ENCODE measurements at places on chromosomes 4 and X.

- DNase-seq = no peak
Observed at GRCh38 chr4:150580306-150580705, 1.6 kb upstream of the MAB21L2 start.

GRCh38 chr4:133186845-133187244, 37.8 kb downstream of the PCDH10 start:
- DNase-seq = no peak

DNA sequence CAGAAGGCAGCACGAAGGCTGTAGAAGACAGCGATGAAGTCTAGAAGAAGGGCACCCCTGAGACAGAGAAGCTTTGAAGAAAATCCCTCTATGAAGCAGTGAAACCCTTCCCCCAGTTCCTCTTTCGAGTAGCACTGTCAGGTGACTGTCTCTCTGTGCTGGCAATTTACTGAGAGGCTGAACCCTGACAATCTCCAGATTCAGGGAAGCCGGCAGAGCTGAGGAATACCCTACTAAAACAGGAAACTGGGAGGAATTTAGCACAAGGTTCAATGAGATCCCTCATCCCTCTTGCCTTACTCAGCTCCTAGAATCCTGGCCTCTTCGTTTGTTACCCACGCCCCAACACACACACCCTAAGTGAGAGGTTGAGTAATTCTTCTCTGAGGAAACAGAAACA, 239.7 kb upstream of the NOCT start:
- DNase-seq = no peak

DNA sequence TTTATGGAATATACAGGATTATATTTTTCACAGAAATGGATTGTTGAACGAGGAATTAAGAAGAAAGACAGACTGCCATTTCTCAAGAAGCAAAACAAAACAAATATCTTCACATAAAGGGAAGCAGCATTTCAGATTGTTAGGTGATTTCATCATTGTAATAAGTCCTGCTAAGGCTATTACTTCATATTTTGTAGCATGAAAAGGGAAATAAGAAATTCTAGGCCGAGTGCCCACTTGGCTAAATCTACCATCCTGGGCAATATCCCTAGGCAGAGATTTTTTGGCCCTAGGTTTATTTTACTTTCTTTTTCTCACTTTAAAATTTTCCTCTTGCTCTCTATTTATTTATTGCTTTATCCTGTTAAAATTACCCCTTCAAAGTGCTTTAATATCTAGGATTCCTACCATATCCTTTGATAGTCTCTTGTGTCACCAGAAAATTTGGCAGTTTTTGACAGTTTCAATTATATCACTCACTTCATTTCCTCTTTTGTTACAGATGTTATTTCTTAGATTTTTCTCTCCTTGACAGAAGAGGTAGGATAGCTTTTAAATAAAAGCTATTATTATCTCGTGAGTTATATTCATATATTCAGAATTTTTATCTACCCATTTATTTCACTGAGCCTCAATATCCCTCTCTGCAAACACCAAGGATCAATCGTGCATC, 142.3 kb downstream of the PDGFC start:
- DNase-seq = no peak

GRCh38 chrX:72081605-72082320, 50.0 kb downstream of the RTL5 start:
- no peak for DNase-seq

- no peak for DNase-seq
Observed at GRCh38 chrX:153475271-153475670, 4.9 kb upstream of the HAUS7 start.

DNA sequence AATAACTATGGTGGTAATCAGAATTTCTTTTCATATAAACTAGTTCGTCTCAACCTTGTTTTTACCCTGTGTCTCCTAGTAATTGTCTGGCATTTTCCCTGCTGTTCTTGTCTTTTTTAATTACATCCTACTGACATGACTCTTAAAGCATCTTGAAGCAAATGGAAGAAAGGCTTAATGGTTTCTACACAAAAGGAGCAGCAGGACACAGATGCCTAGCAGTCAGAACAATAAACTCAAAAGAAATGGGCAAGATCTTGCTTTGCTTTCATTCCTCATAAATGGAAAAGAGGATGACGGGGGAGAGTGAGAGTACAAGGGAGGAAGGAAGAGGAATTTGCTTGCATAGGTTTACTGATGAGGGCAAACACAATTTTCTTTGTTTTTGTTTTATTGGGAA, 293.2 kb upstream of the EMCN start:
- no peak for DNase-seq

DNA sequence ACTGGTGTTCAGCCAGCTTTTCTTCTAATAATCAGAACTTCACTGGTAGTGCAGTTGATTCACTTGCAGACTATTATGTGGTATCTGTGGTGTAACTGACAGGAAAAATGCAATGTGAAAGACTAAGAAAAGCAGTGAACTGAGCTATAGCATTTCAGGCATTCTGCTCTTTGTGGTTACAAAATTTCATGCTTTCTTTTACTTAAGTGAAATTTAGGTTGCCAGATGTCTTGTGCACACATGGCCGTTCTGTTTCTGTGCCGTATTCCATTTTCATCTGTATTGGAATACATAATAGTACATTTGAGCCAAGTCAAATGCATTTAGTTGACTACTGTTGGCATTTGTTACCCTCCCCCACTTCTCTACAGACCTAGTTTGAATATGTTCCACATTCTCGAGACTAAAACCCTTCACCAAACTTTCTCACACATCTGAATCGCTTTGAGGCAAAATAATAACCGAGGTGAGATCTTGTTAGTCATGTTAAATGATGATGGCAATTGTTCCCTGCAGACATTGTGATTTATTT, 8.2 kb downstream of the RTL3 start:
- no peak for DNase-seq

GRCh38 chr4:161664740-161665139, 499.1 kb downstream of the FSTL5 start:
- no peak for DNase-seq

DNA sequence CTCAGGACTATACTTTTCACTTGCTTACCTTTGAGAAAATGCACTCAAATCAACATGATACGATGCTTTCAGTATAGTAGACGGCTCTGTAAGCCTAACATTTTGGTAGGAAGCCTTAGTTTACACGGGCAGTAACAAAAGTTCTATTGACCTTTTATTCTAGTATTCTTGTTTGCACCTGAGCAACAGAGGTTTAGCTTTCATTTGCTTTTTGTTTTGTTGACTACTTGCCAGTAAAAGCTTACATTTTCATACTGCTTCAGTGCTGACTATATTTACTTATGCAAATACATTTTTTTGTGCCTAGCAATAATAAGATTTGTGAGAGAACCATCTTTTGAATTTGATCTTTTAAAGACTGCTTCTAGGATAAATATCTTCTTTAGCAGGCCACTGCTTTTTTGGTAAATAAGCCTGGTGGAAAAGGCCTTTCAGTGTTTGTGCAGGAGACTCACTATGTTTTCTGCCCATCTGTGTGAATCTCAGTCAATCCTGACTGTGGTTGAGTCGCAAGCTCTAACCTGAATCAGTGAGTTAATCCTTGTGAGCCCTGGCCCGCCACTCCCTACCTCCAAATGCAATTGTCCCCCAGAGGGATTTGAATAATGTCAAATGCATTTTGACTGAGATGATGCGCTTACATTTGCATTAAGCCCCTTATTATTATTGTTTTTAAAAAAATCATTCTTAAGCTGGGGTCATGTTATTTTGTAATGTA, 21.9 kb downstream of the FHIP1A start:
- no peak for DNase-seq
